ENCODE measurements at places on chromosomes 12 and 14. TPM values are rescaled to one million over a fixed set of nuclear protein-coding genes. Genes with fewer than 3 reads are reported as not detected.

Gene IFI27
- total RNA-seq: 209 TPM

Gene LRRC43
- not detected for total RNA-seq

Gene DIO3
- total RNA-seq: not detected

Gene C14orf132
- 23.9 TPM for total RNA-seq

Gene AQP5
- not detected for total RNA-seq

Gene PSMA3
- 83.3 TPM for total RNA-seq

Gene DYRK2
- 40.1 TPM for total RNA-seq

Gene ZBTB42
- 23.5 TPM for total RNA-seq

Gene ASIC1
- not detected for total RNA-seq

Gene PTPN21
- total RNA-seq: 18.1 TPM

Gene RAB3IP
- 17.2 TPM for total RNA-seq

Gene ADGRD1
- total RNA-seq: 46.9 TPM

Gene PAPLN
- total RNA-seq: 4.9 TPM

Gene NGB
- total RNA-seq: not detected

Gene MAP3K9
- 0.96 TPM for total RNA-seq

Gene SAMD15
- total RNA-seq: not detected

Gene STAC3
- total RNA-seq: not detected

Gene PLEK2
- total RNA-seq: 0.53 TPM

Gene LMO3
- total RNA-seq: 20.2 TPM

Gene GPR137C
- total RNA-seq: not detected

Gene SDR9C7
- not detected for total RNA-seq

Gene GSG1
- total RNA-seq: not detected

Gene KLRF2
- not detected for total RNA-seq

Gene DRAM1
- 8.8 TPM for total RNA-seq

Gene HOXC6
- total RNA-seq: 7.6 TPM

Gene ANKRD33
- total RNA-seq: not detected

Gene OR6C68
- not detected for total RNA-seq

Gene NELL2
- total RNA-seq: not detected

Gene VAMP1
- 17.1 TPM for total RNA-seq

Gene THAP2
- 2.6 TPM for total RNA-seq

Gene SSPN
- 56.3 TPM for total RNA-seq

Gene TSHR
- not detected for total RNA-seq

Gene RNU4-1
- total RNA-seq: not detected

Gene ACTR10
- 32.2 TPM for total RNA-seq

Gene PIWIL1
- total RNA-seq: not detected

Gene MIP
- not detected for total RNA-seq

Gene ARHGEF25
- total RNA-seq: 47.8 TPM
